ENCODE measurements at places on chromosomes 1 and 21.

GRCh38 chr1:71044833-71045232, 2.8 kb downstream of the PTGER3 start:
- no peak for DNase-seq

- no peak for DNase-seq
These were observed 50.3 kb downstream of the SYT2 start for GRCh38 chr1:202659974-202660373.

DNA sequence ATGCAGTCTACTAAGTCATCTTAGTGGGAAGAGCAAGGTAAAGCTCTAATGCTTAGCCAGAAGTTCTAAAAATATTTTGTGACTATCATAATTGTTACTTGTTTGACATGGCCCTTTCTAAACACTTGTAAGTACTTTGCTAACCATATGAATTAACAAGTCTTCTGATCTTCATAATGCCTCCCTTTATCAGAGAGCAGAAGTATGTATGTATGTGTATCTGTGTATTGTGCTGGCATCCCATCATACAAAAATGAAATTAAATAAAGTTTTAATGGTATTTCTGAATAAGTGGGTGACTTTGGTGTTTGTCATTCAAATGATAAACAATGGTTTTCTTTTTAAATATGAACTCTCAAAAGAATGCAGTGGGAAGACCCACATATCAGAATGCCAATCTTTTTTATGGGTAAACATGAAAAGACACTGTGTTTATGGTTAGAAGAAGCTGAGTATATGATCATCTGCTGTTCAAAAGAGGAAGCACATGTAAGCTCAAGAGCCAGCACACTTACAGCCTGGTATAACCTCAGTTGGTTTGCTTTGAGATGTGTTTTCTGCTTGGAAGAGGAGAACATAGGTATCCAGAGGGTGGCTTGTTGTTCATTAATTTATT, 159.6 kb downstream of the CLEC20A start:
- no peak for DNase-seq

DNA sequence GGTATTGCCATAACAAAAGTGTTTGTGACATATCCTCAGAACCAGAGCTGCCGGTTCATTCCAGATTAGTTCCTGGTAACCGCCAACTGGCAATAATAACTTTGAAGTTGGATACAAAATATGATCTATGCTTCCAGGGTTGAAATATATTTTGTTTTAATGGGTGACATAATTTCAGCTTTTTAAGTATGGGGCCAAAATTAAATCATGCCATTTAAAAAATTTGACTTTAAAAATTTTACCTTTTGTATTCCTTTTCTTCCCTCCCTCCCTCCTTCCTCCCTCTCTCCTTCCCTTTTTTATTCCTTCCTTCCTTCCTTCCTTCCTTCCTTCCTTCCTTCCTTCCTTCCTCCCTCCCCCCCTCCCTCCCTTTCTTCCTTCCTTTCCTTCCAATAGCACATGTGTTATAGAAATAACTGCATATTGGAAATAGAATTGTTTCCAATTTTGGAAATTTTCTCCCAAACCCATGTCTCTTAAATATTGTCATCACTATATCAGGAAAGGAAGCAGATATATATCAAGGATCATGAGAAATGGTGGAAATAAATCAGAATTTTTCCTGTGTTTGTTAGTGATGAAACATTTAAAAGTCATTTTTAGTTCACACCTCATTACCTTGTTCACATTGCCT, 12.0 kb upstream of the KIFAP3 start:
- no peak for DNase-seq

- no peak for DNase-seq
These were observed 43.0 kb downstream of the GNB1 start for GRCh38 chr1:1847890-1848289.

DNA sequence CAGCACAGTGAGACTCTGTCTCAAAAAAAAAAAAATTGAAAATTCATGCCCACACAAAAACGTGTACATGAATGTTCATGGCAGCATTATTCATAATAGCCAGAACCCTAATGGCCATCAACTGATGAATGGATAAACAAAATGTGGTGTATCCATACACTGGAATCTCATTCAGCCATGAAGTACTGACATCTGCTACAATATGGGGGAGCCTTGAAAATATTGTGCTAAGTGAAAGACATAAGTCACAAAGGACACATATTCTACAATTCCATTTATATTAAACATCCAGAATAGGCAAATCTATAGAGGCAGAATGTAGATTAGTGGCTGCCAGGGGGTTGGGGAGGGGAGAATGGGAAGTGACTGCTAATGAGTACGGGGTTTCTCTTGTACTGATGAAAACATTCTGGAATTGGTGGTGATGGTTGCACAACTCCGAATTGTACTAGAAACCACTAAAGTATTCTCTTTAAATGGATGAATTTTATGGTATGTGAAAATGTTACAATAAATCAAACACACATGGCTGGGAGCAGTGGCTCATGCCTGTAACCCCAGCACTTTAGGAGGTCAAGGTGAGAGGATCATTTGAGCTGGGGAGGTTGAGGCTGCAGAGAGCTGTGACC, 33.0 kb upstream of the KCNN3 start:
- DNase-seq = no peak

GRCh38 chr1:187985897-187986654, 1157.3 kb downstream of the PLA2G4A start:
- DNase-seq = no peak

DNA sequence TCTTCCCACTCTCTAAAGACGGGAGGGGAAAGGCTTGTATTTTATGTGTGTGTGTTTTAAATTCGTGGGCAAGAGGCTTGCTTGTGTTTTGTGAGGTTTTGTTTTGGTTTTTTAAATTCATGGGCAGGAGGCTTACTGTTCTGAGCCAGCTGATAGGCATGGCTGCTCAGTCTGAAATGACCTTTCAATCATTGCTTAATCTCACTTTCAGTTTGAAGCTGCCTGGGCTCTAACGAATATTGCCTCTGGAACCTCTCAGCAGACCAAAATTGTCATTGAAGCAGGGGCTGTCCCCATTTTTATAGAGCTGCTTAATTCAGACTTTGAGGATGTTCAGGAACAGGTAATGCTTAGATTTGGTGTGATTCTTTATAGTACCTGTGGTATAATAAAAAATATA, 20.3 kb upstream of the TXLNA start:
- no peak for DNase-seq

DNA sequence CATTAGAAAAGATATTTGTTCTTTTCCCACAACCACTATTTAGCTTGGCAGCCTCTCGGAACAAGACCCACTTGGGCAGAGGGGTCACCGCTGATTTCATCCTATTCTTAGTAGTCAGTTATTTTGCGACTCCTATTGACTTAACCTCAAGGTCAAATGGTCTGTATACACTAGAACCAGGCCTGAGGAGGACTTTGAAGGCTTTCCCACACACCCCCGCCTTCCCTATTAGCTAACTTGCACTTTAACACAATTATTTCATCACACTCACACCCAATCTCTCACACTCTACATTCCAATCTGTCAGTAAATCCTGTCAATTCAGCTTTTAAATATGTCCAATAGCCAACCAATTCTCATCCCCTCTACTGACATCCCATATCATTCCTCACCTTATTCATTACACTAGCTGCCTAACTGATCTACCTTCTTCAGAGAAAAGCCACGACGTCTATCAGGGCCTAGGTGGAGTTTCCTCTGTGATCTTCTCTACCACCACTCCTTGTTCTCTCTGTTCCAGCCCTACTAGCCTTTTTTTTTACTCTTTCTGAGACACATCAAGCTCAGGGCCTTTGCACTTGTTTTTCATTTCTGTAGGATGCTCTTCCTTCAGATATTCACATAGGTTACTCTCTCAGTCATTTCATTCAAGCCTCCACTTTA, 1.0 kb upstream of the NIBAN1 start:
- no peak for DNase-seq

DNA sequence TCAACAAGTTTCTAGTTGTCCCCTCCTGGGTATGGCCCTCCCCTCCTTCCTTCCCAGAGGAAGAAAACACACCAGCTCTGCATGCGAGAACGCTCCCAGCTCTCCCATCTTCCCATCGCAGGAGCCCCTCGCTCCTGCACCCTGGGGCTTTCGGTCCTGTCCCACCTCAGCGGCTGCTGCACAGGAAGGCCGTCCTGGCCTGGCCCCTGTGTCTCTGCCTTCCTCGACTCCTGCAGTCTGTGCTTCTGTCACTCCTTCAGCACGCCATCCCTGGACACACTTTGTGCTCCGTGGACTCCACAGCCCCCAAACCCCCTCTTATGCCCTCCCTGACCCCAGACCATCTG, 23.2 kb downstream of the KRTAP10-1 start:
- DNase-seq = no peak

GRCh38 chr1:89760496-89760895, 60.3 kb upstream of the LRRC8D start:
- no peak for DNase-seq

GRCh38 chr1:55088413-55088812, 49.1 kb downstream of the PCSK9 start:
- DNase-seq = no peak

DNA sequence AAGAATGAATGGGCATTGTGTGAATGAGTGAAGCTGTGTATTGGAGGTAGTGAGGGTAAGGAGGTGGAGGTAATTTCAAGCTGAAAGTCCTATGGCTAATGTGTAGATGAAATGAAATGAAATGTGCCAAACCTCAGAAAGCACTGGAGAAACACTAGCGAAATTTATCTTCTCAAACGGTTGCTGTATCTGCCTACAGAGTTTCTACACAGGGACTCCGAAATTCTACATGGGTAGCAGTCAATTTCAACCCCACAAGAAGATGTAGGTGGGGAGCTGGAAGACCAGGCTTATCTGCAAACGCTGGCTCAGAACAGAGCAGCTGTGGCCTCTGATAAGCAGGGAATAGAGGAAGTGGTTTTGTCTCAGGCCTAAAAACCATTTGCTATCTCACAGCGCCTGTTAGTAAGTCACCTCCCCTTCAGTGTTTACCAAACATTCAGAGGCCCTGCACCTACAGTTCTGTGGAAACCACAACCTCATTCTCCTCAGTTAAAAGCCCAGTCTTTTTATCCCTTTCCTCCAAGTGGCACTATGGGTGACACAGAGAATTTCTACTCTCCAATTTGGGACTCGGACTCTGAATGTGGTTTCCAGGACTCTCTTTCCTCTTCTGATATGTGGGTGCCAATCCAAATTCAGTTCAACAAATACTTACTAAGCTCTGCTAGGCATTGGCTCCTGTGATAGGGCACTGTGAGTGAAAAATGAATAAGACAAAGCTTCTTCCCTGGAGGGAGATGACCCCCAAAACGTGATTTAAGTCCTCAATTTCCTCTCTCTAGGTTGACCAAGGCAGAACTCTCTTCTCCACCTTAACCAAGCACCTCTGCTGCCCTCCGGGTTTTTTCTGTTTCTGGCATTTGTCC, 17.2 kb upstream of the SLAMF6 start:
- DNase-seq = peak; percentile 11

GRCh38 chr1:113409363-113409762, 19.0 kb downstream of the MAGI3 start:
- DNase-seq = no peak

GRCh38 chr1:223558512-223558911, 107.0 kb downstream of the CAPN8 start:
- no peak for DNase-seq

- DNase-seq = no peak
These were observed 163.4 kb downstream of the CACNA1E start for GRCh38 chr1:181646710-181647109.

DNA sequence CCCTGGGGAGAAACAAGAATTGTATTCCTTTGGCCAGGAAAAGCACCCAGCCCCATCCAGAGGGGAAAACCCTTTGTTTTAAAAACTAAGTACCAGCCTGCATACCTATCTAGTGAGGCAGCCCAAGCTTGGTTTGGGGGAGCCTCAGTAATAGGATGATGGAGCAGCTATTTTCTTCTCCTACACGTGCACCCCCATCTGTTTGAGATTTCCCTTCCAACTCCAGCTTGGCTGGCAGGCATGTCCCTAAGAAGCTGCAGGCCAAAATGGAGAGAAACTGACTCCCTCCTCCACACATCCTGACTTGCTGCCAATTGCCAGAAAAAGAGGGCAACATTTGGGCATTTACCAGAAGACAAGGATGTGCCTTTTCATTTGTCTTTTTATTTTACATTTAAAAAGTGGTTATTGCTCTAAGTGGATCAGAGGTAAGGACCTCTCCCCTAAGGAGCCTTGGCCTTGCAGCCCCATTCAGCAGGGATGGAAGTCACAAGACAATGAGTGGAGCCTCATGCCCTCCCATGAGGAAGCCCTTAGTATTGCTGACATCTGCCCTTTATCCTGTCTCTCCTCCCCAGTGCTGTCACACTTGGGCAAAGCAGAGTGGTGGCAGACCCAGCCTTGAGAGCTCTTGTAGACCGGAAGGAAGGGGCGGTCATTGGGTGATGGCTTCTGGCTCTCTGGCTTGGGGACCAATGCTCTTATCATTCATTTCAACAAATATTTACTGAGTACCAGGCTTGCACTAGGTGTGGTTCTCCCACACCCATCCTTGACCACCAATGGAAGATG, 8.6 kb downstream of the FNDC5 start:
- no peak for DNase-seq

- no peak for DNase-seq
These were observed 73.2 kb downstream of the LRRC8C start for GRCh38 chr1:89705901-89706699.

DNA sequence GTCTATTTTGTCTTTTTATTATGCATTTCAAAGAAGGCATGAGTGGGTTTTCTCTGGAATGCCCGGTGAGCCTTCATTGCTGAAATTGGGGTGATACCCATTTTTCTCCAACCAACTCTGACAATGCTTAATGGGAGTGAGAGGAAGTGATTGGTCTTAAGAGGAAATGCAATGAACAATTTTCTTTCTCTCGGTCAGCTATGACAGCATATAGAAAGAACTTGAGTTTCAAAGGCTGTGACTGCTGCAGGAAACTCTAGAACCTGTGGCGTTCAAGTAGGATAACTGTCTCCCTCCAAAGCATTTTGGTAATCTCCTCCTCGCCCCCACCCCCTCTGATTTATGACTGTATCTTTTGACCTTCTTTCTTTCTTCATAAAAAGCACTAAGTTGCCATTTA, 155.9 kb downstream of the LYPLAL1 start:
- no peak for DNase-seq

DNA sequence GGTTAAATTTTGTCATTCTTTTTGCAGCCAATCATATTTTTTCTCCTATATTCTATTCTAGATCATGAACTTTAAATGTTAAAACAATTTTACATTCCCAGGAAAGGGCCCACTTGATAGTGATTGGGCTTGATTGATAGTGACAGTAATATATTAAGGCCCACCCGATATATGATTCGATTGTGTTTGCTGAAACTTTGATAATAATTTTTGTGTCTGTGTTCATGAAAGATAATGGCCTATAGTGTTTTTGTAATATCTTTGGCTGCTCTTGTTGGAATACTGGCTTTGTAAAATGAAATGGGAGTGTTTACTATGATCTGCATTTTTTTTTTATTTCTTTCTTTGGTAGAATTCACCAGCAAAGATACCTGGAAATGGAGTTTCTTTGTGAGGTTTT, 100.3 kb downstream of the SCCPDH start:
- no peak for DNase-seq

All from activated CD8-positive, alpha-beta memory T cell treated with anti-CD3 and anti-CD28 coated beads for 1 hour (primary cell).